ENCODE measurements at places on chromosomes 11 and 22.

DNA sequence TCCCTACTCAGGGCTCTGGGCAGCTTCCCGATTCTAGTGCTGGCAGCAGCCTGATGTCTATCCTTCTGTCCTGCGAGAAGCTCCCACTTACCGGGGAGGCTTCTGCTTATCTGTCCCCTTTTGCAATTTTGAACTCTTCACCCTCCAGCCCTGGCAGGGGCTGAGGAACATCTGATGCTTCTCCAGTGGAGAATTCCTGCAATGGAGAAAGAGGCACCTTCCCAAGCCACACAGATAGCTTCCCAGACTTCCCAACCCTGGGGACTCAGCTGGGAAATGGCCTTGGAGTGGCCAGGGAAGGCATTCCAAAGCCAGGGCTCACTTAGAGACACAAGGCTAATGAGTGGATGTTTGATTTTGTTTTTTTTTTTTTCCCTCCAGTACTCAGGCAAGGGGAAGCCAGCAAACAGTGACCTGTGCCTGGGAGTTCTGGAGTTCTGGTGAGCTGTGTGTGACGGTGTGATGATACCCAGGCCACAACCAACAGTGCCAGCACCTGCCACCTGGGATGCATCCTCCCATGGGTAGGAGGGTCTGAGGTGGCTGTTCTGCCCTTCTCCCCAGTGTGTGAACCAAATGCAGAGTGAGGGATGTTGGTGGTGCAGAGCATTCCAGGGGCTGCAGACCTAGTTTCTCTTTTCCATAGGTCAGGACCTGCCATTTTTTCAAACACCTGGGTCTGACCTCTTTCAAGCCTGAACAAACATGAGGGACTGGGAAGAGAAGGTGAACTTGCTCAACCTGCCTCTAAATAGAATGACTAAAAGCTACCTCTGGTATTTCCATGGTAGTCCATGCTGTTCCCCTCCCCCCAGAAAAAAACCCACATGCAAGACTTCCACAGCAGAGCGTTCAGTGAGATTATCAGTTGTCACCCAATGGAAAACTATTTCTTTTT is 95.1 kb downstream of the CCDC81 start:
- DNase-seq = no peak

DNA sequence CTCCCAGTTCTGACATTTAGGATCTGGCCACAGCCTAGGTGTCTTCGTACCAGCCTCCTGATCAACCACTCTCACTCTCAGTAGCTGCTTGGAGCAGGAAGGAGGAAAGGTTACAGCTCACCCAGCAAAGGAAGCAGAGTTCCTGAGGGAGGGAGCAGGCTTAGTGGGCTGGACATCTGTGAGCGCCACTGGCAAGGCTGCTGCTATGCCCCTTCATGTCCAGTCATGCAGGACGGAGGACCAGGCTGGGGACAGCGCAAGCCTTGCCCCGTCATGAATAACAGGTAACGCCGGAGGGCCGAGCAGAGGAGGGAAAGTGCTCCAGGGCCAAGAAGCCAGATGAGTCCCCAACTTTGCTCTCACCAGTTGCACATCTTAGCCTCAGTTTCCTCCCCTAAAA is 25.8 kb downstream of the TPST2 start:
- DNase-seq = no peak

GRCh38 chr11:116170526-116171120 is 602.2 kb downstream of the BUD13 start:
- no peak for DNase-seq

GRCh38 chr11:15893080-15893492 is 463.3 kb downstream of the SOX6 start:
- peak; percentile 60 for DNase-seq

GRCh38 chr11:9341638-9342178 is 27.3 kb upstream of the TMEM41B start:
- DNase-seq = no peak

- no peak for DNase-seq
These were observed 59.6 kb downstream of the GUCY1A2 start for GRCh38 chr11:106958517-106959248.

DNA sequence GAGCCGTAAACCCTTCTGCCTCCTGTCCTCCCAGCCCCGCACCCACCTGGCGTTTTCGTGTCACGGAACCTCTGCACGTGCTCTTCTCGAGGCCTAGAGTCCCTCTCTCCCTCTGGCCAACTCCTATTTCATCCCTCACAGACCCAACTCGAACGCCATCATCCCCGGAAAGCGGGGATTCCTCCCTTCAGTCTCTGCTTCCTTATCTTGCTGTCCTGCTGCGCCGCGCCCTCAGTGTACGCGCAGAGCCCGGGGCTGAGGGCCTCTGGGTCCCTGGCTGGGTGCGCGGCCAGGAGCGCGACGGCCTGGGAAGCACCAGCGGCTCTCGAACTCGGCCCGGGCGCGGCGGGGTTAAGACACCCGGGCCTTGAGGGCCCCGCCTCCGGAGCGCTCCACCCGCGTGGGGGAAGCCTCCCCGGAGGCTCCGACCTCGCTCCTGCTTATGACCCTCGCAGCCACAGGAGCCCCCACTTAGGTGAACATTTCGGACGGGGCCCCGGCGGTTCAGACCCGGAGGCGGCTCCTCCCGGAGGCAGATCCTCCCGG is 398 bp upstream of the ATG16L2 start:
- DNase-seq = no peak

DNA sequence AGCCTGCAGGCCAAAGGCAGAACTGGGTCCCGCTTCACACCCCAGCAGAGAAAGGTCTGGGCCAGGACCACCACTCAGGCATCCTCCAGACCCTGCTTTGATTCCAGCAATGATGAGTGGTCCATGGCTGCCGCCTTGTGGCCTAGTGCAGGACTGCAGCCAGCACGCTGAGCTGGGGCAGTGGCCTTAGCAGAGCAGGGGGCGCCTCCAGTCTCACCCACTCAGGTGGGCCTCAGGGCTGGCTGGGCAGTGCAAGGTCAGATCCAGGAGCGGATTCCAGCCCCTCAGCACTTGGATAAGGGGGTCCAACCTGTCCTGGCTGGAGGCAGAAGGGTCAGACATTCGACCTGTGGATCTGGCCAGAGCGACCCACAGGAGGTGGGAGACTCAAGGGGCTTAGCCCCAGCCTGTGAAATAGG is 9.6 kb upstream of the PDE2A start:
- no peak for DNase-seq

DNA sequence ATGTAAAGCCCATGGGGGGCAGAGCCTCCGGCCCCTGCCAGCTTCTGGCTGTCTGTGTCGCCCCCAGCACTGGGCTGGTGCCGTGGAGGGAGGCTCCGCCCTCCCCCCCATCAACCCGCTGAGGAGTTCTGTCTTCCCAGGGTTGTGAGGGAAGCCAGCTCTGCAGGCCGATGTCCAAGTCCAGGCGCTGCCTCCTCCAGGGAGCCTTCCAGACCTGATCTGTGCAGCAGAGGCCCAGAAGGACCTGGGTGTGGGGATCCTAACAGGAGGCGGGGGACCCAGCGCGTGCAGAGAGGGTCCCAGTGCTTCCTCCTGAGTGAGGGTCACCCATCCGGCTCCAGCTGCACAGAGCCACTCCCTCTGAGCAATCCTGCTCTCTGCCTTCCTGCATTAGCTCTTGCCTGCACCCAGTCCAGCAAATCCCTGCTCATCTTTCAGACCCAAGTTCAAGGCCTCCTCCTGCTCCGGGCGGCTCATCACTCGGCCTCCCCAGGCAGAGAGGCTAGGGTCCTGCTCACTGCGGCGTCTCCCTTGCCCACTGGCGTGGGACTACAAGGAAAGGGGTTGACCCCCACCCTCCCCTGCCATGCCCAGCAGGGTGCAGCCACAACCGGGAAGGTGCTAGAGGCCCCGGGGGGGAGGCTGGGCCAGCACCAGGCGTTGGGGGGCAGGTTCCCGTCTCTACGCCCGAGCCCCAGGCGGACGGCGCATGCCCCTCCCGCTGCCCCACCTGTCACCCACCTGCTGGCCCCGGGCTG is 16.4 kb downstream of the PRR33 start:
- DNase-seq = no peak

- no peak for DNase-seq
These were observed 9.1 kb downstream of the POLD4 start for GRCh38 chr11:67344264-67344663.

DNA sequence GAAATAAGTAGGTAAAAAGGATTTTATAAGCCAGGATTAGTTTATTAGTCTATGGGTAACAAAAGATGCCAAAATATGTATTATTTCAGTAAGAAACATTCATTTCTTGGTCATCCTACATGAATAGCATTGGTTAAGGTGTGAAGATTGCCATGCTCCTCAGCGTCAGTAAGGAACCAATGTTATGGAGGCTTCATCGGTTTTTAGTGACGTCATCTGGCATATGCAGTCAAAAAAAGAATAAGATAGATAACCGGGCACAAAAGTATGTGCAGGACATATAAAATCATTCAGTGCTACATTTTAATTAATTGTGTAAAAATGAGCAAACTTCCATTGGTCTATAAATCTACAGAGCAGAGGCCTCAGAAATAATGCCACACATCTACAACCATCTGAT is 29.4 kb downstream of the TRIM5 start:
- no peak for DNase-seq

- peak; percentile 87 for DNase-seq
These were observed 27.6 kb downstream of the PLEKHA7 start for GRCh38 chr11:16986434-16987204.

GRCh38 chr11:85123752-85124231 is 503.4 kb downstream of the DLG2 start:
- DNase-seq = no peak

Measured in retinal pigment epithelial cell (primary cell).